ENCODE measurements at places on chromosomes 3 and 15.
A peak's percentile ranks its signal among the peaks of the same experiment; 100 is the strongest.

- DNase-seq = no peak
Measured at GRCh38 chr15:58495891-58496408, 64.2 kb downstream of the LIPC start.

DNA sequence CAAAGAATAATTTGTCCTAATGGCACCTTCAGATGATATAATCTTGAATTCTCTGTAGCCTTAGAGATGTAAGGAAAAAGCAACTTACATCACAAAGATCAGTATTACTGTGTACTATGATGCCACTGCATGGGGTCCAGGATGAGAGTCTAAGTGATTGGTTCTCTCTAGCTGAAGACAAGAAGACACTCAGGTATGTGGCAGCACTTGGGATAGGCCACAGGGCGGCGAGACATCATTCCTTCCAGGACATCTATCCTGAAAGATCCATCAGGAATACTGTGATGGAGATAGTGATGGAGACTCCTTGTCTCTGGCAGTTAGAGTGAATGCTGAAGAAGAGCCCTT is 2.5 kb downstream of the CD200 start:
- DNase-seq = no peak

DNA sequence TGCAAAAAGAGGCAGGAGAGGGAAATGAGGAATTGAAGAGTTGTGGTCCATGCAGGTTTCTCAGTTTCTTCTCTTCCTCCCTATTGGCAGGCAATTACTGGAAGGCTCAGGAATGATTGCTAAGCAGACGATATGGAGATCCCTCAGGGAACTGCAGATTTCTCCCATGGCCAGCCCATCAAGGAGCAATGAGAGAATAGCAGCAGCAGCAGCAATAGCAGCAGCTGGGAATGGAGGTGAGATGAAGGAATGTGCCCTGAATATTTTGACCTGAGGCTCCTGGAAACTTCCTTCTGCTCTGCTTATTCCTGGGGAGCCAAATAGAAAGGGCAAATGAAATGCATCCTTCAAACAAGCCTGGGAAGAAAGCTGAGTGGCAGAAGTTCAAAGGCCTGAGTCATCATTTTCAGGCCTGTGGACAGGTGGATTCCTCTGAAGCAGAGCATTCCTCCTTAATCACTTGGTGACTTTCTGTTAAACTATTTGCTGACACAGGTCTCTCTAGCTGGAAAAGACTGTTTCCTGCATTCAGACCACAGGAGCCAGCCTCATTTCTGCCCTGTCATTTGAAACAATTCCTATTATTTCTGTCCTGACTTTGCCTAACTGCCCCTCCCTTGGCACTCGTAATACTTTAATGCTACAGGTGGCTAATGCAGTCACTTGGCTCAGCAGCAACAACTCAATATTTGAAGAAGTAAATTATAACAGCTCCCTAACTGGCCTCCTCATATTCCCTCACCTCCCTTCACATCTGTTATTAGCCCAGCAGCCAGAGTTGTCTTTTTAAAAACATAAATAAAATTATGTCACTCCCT is 146.9 kb upstream of the GADL1 start:
- no peak for DNase-seq

- peak; percentile 14 for DNase-seq
Measured at GRCh38 chr3:150407808-150408220, 284 bp upstream of the TSC22D2 start.

DNA sequence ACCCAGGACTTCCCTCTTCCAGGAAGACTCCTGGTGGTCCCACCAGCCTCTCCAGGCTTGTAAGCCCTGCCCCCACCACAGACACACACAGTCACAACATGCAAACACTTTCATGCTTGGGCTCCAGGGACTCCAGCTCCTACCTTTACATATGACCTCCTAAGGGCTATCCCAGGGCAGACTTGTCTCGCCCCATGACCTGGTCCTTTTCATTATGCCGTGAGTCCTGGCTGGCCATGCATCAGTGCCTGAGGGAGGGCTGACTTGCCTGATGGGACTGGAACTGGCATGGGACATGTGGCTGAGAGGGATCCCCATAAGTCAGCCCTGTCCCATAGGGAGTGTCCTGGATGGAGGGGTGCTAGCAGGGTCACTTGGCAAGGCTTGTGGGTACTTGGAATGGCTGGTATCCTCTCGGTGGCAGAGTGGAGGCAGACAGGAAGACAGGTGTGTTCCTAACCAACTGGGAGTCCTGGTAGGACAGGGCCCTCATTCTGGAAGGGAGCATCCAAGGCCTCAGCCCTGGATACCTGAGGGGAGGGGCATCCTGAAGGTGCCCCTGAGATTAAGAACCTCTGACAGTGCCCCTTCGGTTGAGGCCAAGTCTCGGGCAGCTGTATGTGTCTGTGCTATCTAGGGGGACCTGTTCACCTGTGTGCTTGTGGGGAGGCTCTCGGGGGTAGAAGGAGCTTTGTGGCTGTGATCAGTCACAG is 540 bp upstream of the HHATL start:
- DNase-seq = no peak

GRCh38 chr3:172982736-172983364 is 158.2 kb downstream of the SPATA16 start:
- DNase-seq = no peak

- no peak for DNase-seq
Measured at GRCh38 chr3:121552797-121553196, 7.0 kb upstream of the POLQ start.

- DNase-seq = no peak
Measured at GRCh38 chr15:68554721-68555678, 23.8 kb upstream of the CORO2B start.

GRCh38 chr15:36757189-36757814 is 177.9 kb downstream of the CDIN1 start:
- no peak for DNase-seq

- DNase-seq = no peak
Measured at GRCh38 chr15:89998141-89998661, 2.9 kb upstream of the ZNF710 start.

DNA sequence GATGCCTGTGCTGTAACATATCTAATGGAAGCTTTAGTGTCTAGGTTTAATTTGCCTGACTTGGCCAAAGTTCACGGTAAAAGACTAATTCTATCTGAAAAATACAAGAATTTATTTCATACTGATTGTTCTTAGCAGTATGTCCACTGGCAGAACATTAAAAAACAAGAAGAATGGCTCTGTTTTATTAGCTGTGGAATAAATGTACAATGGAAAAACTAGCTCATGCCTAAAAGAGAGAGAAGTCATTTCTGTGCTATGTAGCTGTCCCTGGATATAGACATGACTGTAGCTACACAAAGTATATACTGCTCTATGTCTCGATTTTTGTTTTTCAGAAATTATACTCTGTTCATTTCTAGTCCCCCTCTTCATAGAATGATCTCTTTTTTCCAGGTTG is 13.9 kb upstream of the VGLL3 start:
- DNase-seq = no peak

DNA sequence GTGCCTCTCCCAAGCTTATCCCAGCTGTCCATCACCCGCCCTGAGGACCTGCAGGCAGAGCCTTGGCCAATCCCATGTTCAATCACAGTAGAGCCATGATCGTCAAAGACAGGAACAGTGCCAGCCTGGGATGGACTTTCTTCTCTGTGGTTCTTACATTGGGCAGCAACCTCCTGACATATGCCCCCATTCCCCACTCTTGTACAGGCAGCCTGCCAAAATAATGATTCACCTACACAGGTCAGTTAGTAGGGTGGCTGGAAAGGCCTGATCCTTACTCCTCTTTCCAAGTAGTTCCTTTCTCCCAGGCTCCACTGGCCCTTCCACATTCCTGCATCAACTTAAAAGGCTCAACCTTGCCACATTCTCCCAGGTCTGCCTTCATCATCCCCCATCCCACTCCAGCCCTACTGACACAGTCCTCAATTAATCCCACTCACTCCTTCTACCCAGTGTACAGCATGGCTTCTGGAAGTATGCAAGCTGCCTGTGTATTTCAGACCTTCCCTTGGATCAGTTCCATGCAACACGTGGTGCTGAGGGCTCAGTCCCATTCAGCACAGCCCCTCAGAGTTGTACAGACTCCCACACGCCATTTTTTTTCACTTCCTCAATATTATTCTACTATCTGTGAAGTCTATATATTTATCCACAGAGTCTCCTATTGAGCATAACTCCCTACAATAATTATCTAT is 189.8 kb downstream of the NTRK3 start:
- no peak for DNase-seq

GRCh38 chr15:85333132-85333831 is 47.1 kb upstream of the AKAP13 start:
- no peak for DNase-seq

DNA sequence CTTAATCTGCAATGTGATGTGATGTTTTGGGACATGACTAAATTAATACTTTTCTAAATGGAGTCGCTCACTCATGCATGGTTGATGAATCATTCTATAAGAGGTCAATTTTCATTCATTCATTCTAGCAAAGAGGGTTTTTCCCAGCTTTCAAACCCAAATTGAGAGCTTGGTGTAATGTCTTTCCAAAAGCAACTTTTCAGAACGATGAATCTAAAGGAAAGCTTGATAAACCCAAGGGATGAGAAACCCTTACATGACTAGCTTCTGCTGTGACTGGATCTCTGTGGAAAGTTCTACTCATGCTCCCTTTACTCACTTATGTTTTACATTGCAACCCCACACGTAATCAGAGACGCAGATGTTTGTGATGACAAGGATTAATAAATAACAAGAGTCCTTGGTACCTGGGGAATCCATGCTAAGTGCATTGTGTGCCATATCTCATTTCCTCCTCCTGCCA is 47.7 kb downstream of the PDZRN3 start:
- no peak for DNase-seq

DNA sequence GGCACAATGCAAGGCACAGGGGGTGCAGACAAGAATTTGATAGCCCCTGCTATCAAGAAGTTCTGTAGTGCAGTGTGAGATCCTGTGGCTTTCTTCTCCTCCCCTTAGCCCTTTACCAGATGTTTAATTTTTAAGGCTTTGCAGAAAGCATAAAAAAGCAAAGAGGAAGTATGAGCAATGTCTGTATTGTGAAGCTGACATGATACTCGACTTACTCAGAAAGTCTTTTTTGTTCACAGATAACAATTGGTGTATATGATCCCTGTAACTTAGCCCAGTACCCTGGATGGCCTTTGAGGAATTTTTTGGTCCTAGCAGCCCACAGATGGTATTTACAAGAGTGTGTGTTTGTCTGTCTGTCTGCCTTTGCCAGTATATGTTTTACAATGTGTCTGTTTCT is 58.9 kb downstream of the ATG7 start:
- no peak for DNase-seq

DNA sequence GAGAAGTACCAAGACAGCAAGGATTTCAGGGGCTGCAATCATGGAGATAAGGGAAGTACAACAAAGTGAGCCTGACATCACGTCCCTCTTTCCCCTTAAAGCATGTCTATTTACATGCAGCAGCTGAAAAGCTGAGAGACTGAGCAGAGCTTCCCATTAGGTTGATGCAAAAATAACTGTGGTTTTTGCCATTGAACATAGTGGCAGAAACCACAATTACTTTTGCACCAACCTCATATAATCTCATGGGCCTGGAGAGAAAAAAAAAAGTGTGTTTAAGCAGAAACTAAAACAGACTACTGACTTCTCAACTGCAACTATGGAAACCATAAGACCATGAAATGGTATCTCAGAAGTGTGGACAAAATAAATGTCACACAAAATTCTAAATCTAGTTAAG is 48.3 kb downstream of the CCDC12 start:
- DNase-seq = no peak

DNA sequence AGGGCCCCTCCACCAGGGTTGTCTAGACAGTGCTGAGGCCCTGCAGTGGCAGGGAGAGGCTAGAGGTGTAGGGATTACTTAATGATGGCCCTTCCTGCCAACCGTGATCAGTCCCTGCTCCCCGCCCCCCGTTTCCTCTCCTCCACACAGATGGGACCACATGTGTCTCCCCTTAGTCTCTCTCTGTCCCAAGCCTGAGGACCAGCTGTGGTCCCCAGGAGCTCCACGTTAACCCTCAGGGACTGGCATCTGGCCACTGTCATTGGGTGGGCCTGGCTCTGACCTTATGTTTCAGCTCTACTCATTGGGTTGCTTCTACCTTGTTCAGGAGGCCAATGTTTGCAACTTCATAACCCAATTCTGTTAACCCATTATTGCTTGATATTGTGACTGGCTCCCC is 6.0 kb upstream of the ALPK3 start:
- no peak for DNase-seq

DNA sequence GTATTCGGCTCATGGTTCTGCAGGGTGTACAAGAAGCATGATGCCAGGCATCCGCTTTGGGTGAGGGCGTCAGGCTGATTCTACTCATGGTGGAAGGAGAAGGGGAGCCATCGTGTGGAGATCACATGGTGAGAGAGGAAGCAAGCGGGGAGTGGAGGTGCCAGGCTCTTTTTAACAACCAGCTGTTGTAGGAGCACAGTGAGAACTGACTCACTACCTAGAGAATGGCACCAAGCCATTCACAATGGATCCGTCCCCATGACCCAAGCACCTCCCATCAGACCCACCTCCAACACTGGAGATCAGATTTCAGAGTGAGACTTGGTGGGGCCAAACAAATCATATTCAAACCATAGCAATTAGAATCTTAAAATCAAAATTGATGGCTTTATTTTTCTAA is 259.8 kb upstream of the CTDSPL start:
- DNase-seq = no peak

- DNase-seq = no peak
Measured at GRCh38 chr3:67521053-67521646, 133.3 kb downstream of the SUCLG2 start.

Data from central memory CD8-positive, alpha-beta T cell (primary cell).